ENCODE measurements at places on chromosomes 1 and 21.

- DNase-seq = no peak
Observed at GRCh38 chr1:143699115-143699514, 272.7 kb downstream of the FAM72C start.

- DNase-seq = no peak
Observed at GRCh38 chr1:203201516-203202205, 15.2 kb upstream of the CHI3L1 start.

- no peak for DNase-seq
Observed at GRCh38 chr21:39675590-39675989, 62.9 kb downstream of the B3GALT5 start.

GRCh38 chr1:91640877-91641526, 140.4 kb downstream of the CDC7 start:
- DNase-seq = no peak
